Activated CD8-positive, alpha-beta memory T cell treated with anti-CD3 and anti-CD28 coated beads, Interleukin-2, amount 10 ng/mL, durations not matched to agents 7 days and 5 days (primary cell): ENCODE measurements at places on chromosomes 4 and X.

DNA sequence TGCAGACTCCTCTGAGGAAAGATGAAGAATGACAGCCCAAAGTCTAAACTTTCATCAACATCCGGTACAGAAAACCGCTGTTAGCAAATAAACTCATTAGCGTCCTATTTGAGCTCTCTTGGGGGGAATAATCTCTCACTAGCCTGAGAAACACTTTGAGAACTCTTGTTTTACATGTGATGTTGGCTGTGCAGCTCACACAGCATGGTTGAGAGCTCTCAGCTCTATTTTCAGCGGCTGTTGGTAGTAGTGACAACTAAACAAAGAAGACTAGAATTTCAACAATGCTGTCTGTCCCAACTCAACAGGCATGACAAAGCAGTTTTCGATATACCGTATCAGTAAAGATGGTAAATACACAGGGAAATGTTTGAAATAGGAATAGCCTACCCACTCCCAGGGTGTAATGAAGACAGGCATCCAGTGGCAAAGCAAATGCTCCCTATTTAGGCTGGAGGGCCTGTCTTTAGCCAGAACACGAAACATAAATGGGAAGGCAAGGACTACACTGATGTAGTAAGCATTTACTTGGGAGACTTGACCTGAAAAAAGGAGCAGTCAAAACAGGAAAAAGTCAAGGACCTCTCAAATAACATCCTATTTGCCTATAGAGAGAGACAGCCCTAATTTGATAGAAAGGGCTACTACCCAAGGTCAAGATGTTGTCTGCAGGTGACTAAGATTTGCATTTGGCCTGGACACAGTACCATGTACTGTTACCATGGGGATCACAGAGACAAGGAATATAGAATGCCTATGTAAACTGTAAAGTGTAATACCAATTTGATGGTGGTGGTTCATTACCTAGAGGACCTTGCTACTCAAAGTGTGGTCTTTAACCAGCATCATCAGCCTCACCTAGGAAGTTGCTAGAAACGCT is 60.4 kb downstream of the PPEF2 start:
- no peak overlapping the region for H3K27ac ChIP-seq
- H3K36me3 ChIP-seq = no peaks in the 10 kb centered on the region
- H3K27me3 ChIP-seq = no peaks in the 10 kb centered on the region
- H3K4me1 ChIP-seq = peaks cover 6% of the 10 kb centered on the region
- no peak overlapping the region for H3K4me3 ChIP-seq

DNA sequence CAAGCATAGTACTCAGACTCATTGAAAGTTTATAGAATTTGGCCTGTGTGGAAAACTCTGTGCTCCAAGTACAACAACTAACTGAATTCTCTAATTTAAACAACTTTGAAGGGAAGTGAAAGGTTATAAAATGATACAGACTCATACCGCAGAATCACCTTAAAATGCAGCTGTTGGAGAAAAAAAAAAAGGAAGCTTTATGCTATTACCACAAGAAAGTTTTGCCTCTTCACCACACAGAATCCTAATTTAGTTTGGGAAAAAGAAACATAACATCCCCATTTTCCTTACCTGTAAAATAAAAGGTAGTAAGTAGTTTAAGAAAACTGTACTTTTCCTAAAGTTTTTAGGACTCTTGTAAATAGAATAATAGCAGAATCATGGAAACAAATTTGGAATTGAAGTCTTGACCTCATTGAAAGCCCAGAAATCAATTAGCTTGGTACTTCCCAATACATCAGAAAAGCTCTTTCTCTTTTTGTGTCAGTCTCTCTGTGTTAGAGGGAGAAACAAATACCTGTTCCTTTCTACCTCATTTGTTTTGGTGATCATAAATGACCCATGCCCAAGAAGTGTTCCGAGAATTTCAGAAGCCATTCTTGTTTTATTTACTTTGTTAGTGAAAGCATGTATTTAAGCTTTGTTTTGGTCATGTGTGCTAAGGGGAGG is 78.8 kb downstream of the NFKB1 start:
- peaks cover 65% of the 10 kb centered on the region for H3K4me1 ChIP-seq
- no peak overlapping the region for H3K4me3 ChIP-seq
- peaks cover 80% of the 10 kb centered on the region for H3K36me3 ChIP-seq
- H3K27me3 ChIP-seq = no peaks in the 10 kb centered on the region
- H3K27ac ChIP-seq = peak overlapping the region; percentile 53

DNA sequence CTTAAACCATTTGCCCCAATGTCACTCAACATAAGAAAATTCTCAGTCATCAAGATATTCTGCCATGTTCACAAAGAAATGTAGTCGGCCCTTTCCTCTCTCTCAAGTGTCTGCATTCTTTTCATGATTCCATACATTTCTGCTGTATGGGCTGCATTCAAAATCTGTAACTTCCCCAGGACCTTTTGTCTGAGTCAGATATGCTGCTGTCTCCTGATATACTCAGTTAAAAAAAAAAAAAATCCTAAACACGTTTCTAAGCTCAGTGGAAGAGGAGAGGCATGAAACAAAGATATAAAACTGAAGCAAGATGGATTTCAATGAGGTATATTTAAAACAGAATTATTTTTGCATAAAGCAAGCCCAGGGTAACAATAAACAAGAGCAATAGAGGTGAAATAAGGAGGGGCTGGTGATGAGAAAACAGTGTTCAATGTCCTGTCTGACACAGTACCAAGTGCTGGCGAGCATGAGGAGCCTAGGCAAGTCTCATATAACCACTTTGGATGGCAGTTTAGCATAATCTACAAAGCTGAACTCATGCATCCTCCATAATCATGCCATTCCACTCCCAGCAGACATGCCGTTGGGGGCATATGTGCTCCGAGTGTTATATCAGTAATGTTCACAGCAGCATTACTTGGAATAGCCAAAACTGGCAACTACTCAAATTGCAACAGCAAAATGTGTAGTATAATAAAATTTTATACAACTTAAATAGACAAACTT is 76.7 kb downstream of the MANBA start:
- no peaks in the 10 kb centered on the region for H3K27me3 ChIP-seq
- no peak overlapping the region for H3K4me3 ChIP-seq
- H3K4me1 ChIP-seq = no peaks in the 10 kb centered on the region

GRCh38 chr4:30073011-30073710 is 647.0 kb upstream of the PCDH7 start:
- H3K4me1 ChIP-seq = no peaks in the 10 kb centered on the region
- no peaks in the 10 kb centered on the region for H3K27me3 ChIP-seq
- DNase-seq = no peak
- H3K27ac ChIP-seq = no peak overlapping the region

DNA sequence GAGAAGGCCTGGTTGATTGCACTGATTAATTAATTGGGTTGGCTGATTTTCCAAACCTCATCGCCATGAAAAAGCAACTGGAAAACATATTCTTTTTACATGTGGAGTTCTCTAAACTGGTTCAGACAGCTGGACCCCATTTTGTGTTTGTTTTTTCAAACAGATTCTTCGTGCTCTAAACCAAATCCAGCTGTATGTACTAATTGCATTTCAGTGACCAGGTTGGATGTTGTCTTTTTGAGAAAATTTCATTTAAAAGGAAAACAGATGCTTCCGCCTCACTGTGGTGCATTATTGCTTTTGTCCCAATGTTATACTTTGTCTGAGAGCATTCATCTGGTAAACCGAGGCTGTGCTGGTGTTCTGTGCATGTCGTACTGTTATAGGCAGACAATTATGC is 67.8 kb upstream of the LNX1 start:
- H3K36me3 ChIP-seq = no peaks in the 10 kb centered on the region
- no peak for DNase-seq
- H3K4me1 ChIP-seq = no peaks in the 10 kb centered on the region
- peaks cover 2% of the 10 kb centered on the region for H3K27me3 ChIP-seq
- H3K27ac ChIP-seq = no peak overlapping the region

- DNase-seq = no peak
- no peak overlapping the region for H3K4me3 ChIP-seq
- H3K27me3 ChIP-seq = no peaks in the 10 kb centered on the region
- no peaks in the 10 kb centered on the region for H3K36me3 ChIP-seq
- H3K4me1 ChIP-seq = no peaks in the 10 kb centered on the region
- H3K27ac ChIP-seq = no peak overlapping the region
Observed at GRCh38 chrX:122238801-122239200, 945.3 kb upstream of the GRIA3 start.

- peak overlapping the region; percentile 75 for H3K27ac ChIP-seq
- no peaks in the 10 kb centered on the region for H3K27me3 ChIP-seq
- H3K4me1 ChIP-seq = peaks cover 16% of the 10 kb centered on the region
- DNase-seq = no peak
Observed at GRCh38 chrX:19990151-19990555, 708 bp downstream of the BCLAF3 start.

GRCh38 chr4:152115118-152115517 is 354.3 kb upstream of the GATB start:
- H3K36me3 ChIP-seq = peaks cover 13% of the 10 kb centered on the region
- H3K4me1 ChIP-seq = peaks cover 40% of the 10 kb centered on the region

GRCh38 chr4:26406346-26406975 is 83.8 kb downstream of the CCKAR start:
- no peak overlapping the region for H3K4me3 ChIP-seq
- H3K27ac ChIP-seq = peak overlapping the region; percentile 36
- peaks cover 27% of the 10 kb centered on the region for H3K4me1 ChIP-seq
- H3K36me3 ChIP-seq = peaks cover 47% of the 10 kb centered on the region

GRCh38 chr4:87073199-87074120 is 138.6 kb downstream of the AFF1 start:
- peak overlapping the region; percentile 71 for H3K27ac ChIP-seq
- H3K4me3 ChIP-seq = peak overlapping the region; percentile 68
- DNase-seq = peak; percentile 86
- H3K36me3 ChIP-seq = peaks cover 2% of the 10 kb centered on the region
- peaks cover 30% of the 10 kb centered on the region for H3K4me1 ChIP-seq

DNA sequence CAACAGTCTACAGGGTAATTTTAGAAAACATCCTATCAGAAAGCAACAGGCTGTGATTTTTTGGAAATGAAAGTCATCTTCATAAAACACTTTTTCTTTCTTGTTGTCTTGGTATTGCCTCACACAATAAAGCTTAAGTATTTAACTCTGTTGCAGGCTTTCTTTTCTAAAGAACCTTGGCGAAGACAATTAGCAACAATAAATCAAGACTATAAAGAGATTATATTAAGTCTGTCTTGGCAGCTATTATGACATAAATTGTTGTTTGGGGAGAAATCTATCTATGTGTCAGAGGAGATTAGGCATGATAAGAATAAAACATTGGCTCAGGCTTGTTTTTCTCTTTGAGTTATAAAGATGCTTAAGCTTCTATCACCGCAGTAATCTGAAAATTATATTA is 1774.8 kb downstream of the ARAP2 start:
- H3K4me1 ChIP-seq = no peaks in the 10 kb centered on the region
- DNase-seq = no peak
- H3K27me3 ChIP-seq = no peaks in the 10 kb centered on the region

GRCh38 chr4:138749303-138749702 is 266.3 kb upstream of the NOCT start:
- H3K36me3 ChIP-seq = no peaks in the 10 kb centered on the region
- DNase-seq = no peak

- no peaks in the 10 kb centered on the region for H3K27me3 ChIP-seq
- H3K27ac ChIP-seq = no peak overlapping the region
Observed at GRCh38 chr4:93814722-93815121, 13.8 kb upstream of the ATOH1 start.
